IMR-90 (cell line): ENCODE measurements at places on chromosomes 16 and 17. TPM values are rescaled to one million over a fixed set of nuclear protein-coding genes. Genes with fewer than 3 reads are reported as not detected.

The RPA1 gene
- total RNA-seq = 32.8 and 38.4 TPM in 2 replicates

The FA2H gene
- total RNA-seq = not detected in 2 replicates

The CDYL2 gene
- 3.9 and 4.4 TPM in 2 replicates for total RNA-seq

The SPN gene
- total RNA-seq = not detected in 2 replicates

The SPG7 gene
- 95.3 and 96.8 TPM in 2 replicates for total RNA-seq
